ENCODE measurements at places on chromosomes 7 and 10.

GRCh38 chr10:133087679-133088178 is at the start of gene ADGRA1:
Gene ADGRA1 (plus strand): TSS chr10:133087924. CDS start chr10:133088910, 986 bp downstream.
- DNase-seq: no peak

GRCh38 chr7:49403844-49404243 is 369.6 kb upstream of the VWC2 start:
- no peak for DNase-seq

GRCh38 chr10:119209736-119210355 is 2.5 kb downstream of the GRK5 start:
- no peak for DNase-seq

- no peak for DNase-seq
Measured at GRCh38 chr7:102273749-102274712, 12.6 kb upstream of the SH2B2 start.

DNA sequence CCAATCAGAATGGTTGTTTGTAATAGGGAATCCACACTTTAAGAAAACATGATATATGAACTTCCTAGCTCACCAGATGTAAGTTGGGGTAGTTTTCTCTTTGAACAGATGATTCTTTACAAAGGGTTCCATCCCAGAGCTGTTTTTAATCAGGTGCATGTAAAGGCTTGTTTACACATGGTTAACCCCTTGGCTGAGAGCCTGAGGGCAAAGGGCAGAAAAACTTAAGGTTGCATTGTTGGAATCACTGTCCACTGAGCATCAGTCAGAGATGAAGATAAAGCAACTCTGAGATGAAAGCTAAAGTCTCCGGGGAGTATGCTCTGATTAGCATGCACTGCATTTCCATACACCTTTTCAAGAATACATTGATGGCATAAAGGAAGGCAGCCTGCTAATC is 518.2 kb downstream of the SORCS3 start:
- DNase-seq: no peak

- no peak for DNase-seq
Measured at GRCh38 chr7:32479574-32480200, 10.5 kb downstream of the LSM5 start.

- no peak for DNase-seq
Measured at GRCh38 chr10:30858499-30858898, 173.2 kb downstream of the ZNF438 start.

- no peak for DNase-seq
Measured at GRCh38 chr10:20746856-20747255, 150.3 kb downstream of the NEBL start.

- no peak for DNase-seq
Measured at GRCh38 chr7:37765872-37766525, 82.4 kb upstream of the NME8 start.

- DNase-seq: no peak
Measured at GRCh38 chr7:150453181-150453580, 2.8 kb downstream of the GIMAP8 start.

Data from mesenteric fat pad (tissue), 1 donor.